Glomerular endothelial cell (primary cell): ENCODE measurements at places on chromosomes 3 and 15. TPM values are rescaled to one million over a fixed set of nuclear protein-coding genes. Genes with fewer than 3 reads are reported as not detected.

DNA sequence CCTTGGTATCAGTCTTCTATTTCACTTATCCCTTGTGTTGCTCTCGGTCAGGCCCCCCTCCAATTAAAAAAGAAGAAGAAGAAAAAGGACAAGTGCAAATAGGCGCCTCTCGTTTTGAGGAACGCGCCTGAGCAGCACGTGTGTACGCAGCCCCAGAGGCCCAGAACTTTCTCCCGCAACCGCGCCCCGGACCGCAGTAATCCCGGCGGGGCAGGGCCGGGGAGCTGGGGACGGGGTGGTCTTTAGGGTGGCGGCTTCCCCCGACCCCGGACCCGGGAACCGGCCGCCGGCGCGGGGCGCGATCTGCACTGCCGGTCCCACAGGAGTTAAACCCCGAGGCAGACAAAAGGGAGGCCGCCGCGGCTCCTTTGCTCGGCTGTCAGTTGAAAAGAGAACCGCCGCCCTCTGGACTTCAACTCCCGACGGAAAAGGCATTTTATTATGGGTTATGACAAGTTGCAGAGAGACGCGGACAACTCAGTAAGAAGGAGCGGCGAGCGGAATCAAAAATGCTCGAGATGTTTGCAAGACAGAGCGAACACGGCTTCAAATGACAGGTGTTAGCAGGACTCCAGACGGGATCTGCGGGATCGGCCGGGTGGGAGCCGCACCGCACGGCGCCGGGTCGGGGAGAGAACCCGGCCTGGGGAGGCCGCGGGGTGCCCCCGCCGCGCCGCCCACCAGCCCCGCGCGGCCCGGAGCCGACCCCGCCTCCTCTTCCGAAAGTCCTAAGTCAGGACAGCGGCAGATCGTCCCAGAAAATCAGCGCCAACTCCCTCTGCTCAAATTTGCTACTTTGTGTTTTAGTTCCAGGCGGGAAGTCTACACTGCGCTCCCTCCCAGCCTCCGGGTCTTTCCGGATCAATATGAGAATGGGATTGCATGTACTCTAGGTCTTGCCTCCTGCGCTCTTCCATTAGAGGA lies 79.0 kb downstream of the NR2F2 start:
- no peak for DNase-seq

GRK7 gene
- not detected in 2 replicates for total RNA-seq

- no peak for DNase-seq
These were observed 28.8 kb upstream of the SHC4 start for GRCh38 chr15:48992545-48992944.

DNA sequence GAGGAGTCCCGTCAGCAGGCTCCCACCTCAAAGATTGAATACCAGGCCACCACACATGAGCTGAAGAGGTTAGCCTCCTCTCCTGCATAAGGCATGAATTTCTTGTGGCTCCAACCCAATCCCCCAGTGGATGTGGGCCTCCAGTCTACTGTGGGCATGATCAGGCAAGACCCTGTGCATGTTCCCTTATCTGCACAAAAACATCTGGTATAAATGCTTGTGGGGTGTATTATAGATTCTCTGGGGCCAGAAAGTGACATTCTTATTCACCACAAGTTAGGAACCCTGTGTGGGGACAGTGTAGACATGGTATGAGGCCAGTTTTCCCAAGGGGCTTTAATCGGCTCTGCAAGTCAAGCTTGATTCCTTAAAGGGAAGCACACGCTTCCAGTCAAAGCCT lies 18.2 kb upstream of the UBP1 start:
- no peak for DNase-seq

STRA6 gene
- 0.48 and 1.6 TPM in 2 replicates for total RNA-seq

GRCh38 chr15:52220937-52221660 lies 29.9 kb upstream of the GNB5 start:
- no peak for DNase-seq

- no peak for DNase-seq
These were observed 71.9 kb downstream of the CADPS start for GRCh38 chr3:62803276-62803675.

GRCh38 chr15:83248151-83249029 lies 36.1 kb downstream of the BNC1 start:
- DNase-seq: peak; percentile 63

DNA sequence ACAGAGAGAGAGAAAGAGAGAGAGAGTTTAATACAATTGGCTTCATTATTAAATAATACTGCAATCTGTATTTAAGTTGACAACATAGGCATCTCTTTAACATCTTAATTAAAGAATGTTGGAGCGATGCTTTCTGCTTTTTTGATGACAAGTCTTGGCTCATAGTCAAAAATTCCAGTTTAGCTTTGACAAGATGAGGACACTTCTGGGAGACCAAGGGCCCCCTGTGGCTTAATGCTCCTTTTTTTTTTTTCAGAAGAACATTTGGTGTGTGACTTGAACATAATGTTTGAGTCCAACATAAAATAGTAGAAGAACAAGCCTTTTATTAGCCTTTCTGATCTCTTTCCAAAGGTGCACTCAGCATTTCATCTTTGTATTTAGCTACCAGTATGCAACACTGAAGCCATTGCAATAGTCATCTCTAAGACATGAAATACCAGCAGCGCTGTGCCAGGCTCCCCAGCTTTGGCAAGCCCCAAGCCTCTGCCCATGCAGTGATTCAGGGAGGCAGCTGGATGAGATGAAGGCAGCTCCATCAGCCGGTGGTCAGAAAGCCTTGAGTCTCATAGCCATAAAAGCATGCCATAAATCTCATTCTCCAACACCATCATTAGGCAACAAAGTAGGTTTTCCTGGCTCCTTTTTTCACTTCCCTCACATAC lies 349.4 kb upstream of the SEMA6D start:
- DNase-seq: no peak

GRCh38 chr3:42678447-42678846 lies 6.9 kb upstream of the KLHL40 start:
- DNase-seq: no peak

- DNase-seq: no peak
These were observed 10.6 kb downstream of the CAND2 start for GRCh38 chr3:12807066-12807465.

DNA sequence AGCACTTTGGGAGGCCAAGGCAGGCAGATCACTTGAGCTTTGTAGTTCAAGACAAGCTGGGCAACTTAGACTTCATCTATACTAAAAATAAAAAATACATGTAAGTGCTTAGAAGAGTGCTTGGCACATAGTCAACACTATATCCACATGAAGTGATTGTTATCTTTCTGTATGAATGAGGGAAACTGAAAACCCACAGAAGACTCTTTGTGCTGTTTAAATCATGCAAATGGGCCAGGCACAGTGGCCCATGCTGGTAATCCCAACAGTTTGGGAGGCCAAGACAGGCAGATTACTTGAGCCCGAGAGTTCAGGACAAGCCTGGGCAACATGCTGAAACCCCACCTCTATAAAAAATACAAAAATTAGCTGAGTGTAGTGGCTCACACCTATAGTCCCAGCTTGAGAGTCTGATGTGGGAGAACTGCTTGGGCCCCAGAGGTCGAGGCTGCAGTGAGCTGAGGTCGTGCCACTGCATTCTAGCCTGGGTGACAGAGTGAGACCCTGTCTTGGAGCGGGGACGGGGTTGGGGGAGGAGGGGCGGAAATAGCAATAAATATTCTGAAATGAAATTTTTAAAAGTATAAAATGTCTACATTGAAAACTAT lies 129.7 kb downstream of the NR2E3 start:
- DNase-seq: no peak

DNA sequence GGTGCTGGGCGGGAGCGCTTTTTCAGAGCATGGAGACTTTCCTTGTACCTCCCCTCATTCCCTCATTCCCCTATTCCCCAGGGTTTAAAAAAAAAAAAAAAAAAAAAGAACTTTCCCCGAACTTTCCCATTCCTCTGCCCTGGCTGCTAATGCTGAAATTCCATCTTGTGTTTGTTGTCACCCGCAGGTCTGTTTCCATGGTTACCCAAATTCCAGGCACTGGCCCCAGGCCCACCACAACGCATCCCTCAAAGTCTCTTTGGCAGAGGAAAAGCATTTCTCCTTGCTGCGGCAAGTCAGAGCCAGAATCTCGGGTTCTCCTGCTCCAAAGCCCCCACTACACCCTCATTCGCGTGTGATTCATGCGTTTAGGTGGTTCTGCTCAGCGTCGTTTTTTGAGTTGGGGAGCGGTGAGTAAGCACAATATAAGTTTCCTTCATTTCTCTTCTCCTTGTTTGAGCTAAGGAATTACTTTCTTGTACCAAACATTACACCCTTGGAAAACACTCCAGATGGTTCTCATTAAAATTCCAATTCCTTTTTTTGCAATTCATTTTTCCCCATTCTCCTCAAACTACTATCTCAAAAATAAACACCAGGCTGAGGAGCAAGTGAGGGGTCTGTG lies 21.6 kb downstream of the ANAPC13 start:
- DNase-seq: no peak

SLC28A2 gene
- total RNA-seq: not detected in 2 replicates

- DNase-seq: no peak
These were observed 14.2 kb downstream of the ATXN7 start for GRCh38 chr3:63877737-63878393.

HMCES gene
- total RNA-seq: 19.9 and 30.0 TPM in 2 replicates

DNA sequence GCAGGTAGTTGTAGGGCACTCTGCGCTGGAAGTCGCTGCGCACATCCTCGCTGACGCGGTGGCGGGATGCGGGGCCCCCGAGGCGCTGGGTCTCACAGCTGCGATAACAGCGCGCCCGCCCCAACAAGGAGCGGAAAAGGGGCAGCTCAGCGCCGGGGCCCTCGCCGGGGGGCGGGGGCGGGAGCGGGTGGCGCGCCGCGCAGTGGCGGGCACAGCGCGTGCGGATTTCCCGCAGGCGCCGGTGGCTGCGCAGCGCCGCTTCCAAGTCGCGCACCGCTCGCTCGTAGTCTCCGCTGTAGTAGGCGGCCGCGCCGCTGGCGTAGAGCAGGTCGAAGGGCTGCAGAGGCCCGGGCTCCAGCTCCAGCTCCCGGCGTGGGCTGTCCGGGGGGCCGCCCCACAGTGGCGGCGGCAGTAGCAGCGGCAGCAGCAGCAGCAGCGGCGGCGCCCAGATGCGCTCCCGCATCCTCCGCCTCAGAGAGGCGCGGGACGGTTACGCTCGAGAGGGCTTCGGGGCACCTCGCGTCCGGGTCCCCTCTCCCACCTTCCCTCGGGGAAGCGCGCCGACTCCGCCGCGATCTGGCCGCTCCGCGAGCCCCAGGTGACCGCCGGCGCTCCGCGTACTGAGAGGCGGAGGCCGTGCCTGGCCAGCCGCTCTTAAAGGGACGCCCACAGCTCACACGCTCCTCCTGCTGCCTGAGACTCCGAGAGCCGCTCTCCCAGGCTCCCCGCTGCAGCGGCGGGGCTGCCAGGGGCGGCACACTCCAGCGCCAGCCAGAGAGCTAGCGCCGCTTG lies at the start of gene P3H2:
Gene P3H2, minus strand, starts transcription at position 629 of the 792 bp plus-strand sequence. Its CDS starts 166 bp downstream, at position 463.
- DNase-seq: no peak

- no peak for DNase-seq
These were observed 297.1 kb upstream of the RARB start for GRCh38 chr3:25130724-25131520.

- DNase-seq: no peak
These were observed 22.2 kb upstream of the IQSEC1 start for GRCh38 chr3:13095408-13095937.

DLEC1 gene
- total RNA-seq: not detected in 2 replicates

UBR1 gene
- total RNA-seq: 18.0 and 23.3 TPM in 2 replicates
